Fibroblast of skin of scalp (primary cell): ENCODE measurements at places on chromosomes 4 and X.

DNA sequence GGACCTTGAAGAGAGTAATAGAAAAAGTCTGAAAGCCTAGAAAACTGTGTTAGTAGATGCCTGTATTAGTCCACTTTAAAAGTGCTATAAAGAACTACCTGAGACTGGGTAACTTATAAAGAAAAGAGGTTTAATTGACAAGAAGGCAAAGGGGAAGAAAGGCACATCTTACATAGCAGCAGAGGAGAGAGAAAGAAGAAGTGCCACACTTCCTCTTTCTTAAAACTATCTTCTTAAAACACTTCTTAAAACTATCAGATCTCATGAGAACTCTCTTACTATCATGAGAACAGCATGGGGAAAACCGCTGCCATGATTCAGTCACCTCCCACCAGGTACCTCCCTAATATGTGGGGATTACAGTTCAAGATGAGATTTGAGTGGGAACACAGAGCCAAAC is 18.8 kb upstream of the COL25A1 start:
- DNase-seq: no peak

GRCh38 chr4:1539859-1540600 is 133.8 kb upstream of the NKX1-1 start:
- DNase-seq: no peak

DNA sequence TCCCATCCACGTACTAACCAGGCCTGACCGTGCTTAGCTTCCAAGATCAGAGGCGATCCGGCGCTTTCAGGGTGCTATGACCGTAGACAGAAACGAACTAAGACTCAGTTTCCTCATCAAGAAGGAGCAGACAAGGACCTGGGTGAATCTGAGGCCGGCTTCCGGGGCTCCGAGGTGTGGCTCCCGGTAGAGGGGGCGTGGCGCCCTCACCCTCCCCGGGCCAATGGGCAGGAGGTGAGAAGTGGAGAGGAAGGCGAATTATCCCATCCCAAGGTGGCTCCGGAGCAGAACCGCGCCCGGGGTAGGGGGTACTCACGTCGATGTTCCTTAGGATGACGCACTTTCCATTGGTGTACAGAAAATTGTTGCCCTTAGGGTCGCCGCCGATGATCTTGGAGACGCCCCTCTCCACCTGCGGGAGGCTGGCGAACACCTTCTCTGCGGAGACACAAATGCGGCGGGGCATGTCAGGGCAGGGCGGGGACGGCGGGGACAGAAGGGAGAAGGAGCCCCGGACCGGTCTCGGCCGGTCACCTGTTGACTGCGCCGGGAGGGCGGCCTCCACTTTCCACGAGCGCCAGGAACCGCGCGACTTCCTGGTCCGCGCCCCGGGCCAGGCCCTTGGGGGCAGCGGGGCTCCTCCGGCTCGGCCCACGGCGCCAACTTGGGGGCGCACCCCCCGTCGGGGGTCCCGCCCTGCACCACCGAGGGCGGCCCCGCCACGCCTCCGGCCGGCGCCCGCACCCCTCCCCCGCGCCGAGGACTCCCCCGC is 616 bp downstream of the WDR1 start:
- DNase-seq: peak; percentile 40

GRCh38 chrX:87064502-87064901 is 453.1 kb upstream of the KLHL4 start:
- peak; percentile 0 for DNase-seq

GRCh38 chr4:5924461-5925125 is 31.7 kb upstream of the CRMP1 start:
- DNase-seq: no peak

GRCh38 chr4:160034501-160034900 is 931.6 kb downstream of the RAPGEF2 start:
- DNase-seq: no peak

- DNase-seq: peak; percentile 85
Observed at GRCh38 chr4:178198691-178199090, 756.5 kb upstream of the AGA start.

- no peak for DNase-seq
Observed at GRCh38 chr4:56730097-56730496, 49.0 kb upstream of the HOPX start.
